NCI-H446 treated with DMSO at 0.1 percent for 48 hours (cell line): ENCODE measurements at places on chromosomes 3 and 15.

DNA sequence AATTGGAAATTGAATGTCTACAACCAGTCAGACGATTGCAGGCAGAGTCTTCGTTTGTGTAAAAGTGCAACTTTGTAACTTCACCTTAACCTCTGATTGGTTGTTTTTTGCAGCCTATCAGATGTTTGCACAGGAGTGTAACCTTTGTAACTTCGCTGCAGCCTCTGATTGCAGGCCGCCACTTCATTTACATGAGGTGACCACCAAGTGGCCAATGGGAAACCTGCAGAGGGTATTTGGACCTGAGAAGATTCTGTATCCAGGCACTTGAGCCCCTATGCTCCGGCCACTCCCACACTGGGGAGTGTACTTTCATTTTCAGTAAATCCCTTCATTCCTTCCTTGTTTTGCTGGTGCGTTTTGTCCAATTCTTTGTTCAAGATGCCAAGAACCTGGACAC lies 68.1 kb upstream of the PFN2 start:
- DNase-seq, result no peak

GRCh38 chr3:111285694-111286093 lies 214.1 kb downstream of the NECTIN3 start:
- DNase-seq, result no peak

- DNase-seq, result no peak
These were observed 47.4 kb upstream of the TPM1 start for GRCh38 chr15:62994975-62995681.

- no peak for DNase-seq
These were observed 27.1 kb upstream of the SKIL start for GRCh38 chr3:170330366-170330765.

DNA sequence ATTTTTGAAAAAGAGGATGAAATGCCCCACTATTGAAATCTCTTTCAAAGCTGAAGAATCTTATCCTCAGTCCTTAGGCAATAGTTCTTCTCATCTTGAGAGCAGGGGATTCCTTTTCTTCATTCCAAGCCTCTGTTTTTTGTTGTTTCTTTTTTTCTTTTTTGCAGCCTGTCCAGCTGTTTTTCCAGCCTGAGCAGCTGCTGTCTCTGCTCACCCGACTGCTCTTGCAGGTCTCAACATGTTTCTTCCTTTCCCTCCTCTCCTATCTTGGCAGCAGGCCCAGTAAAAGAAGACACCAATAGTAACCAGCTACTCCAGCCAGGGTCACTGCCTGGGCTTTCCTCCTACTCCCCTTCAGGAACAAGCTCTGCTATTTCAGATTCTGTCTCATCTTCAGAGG lies 23.8 kb downstream of the MEX3B start:
- DNase-seq, result peak; percentile 88

DNA sequence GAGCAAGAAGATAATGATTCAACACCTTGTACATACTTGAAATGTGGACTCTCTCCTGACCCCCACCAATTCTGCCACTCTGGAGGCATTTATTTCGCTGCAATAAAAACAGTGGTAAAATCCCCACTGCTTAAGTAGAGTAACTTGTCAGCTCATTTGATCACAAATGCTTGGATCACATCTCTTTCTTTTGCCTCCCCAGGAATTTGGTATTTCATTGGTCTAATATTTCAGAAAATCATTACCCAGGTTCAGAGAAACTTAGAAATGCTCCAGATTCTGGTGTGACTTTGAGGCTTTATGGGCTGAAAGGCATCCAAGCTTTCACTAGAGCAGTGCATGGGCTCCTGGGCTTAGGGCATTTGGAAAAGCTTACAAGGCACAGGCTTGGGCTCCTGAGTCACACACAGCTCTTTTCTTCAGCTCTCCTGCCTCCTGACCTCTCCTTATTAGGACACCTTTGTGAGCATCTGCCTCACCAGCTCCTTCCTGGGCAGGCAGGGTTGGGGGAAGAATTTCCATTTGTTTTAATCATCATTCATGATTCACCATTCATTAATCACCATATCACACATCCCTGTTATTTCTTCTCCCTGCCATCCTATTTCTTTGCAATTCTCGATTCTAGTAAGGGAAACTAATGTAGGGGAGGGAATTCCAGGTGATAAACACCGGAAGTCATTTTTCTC lies 22.5 kb downstream of the CDCP1 start:
- DNase-seq, result no peak

DNA sequence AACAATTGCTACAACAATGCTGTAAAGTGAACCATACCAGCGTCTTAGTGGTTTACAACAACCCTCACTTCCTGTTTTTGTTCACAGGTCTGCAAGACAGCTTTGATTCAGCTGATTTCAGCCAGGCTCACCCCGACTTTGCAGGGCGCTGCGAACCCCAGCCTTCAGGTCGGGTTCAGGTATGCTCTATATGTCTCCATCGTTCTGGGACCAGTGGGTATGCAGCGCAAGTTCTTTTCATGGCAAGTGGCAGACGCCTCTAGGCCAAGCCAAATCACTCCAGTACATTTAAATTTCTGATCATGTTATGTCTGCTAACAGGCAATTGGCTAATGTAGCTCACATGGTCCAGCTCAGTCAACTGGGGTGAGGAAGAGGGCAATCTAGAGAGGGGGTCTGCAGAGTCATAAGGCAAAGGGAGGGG lies 52.4 kb upstream of the RGMA start:
- no peak for DNase-seq

GRCh38 chr3:39814007-39814406 lies 4.6 kb downstream of the MYRIP start:
- DNase-seq, result no peak

GRCh38 chr15:94411285-94411684 lies 179.9 kb downstream of the MCTP2 start:
- DNase-seq, result no peak

GRCh38 chr3:123708531-123708930 lies 123.7 kb upstream of the HACD2 start:
- no peak for DNase-seq

- no peak for DNase-seq
These were observed 966 bp downstream of the MYO1E start for GRCh38 chr15:59371458-59372351.

GRCh38 chr15:78739206-78739605 lies 72.1 kb downstream of the ADAMTS7 start:
- DNase-seq, result no peak

- DNase-seq, result no peak
These were observed 93.7 kb downstream of the FBLN2 start for GRCh38 chr3:13642597-13642996.

- DNase-seq, result no peak
These were observed 54.0 kb downstream of the MBNL1 start for GRCh38 chr3:152322756-152323155.

GRCh38 chr3:16928386-16929132 lies 43.8 kb downstream of the PLCL2 start:
- DNase-seq, result no peak

- no peak for DNase-seq
These were observed 981.3 kb upstream of the ALCAM start for GRCh38 chr3:104385421-104385820.

DNA sequence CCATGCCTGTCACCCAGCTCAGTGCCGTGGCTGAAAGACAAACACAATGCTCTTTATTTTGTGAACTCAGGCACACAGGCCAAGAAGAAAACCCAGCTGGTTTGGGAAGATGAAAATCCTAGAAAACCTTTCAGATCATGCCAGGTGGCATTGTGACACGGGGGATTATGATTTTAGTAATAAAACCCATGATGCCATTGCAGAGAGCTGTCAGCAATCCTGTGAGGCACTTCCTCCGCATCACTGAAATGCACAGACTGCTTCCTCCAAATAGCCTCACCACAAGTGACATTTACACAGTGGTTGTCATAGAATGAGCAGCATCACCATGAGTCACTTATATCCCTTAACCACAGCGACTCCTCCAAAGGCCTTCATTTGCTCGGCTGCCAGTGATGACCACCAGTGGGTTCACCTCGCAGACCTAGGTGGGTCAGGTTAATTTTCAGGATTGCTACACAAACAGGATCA lies 22.7 kb downstream of the ABHD6 start:
- no peak for DNase-seq

- no peak for DNase-seq
These were observed 77.2 kb upstream of the SLITRK3 start for GRCh38 chr3:165273411-165273810.

GRCh38 chr15:22941179-22941578 lies 39.0 kb downstream of the CYFIP1 start:
- no peak for DNase-seq

GRCh38 chr15:27706300-27706699 lies 392.8 kb downstream of the OCA2 start:
- no peak for DNase-seq

DNA sequence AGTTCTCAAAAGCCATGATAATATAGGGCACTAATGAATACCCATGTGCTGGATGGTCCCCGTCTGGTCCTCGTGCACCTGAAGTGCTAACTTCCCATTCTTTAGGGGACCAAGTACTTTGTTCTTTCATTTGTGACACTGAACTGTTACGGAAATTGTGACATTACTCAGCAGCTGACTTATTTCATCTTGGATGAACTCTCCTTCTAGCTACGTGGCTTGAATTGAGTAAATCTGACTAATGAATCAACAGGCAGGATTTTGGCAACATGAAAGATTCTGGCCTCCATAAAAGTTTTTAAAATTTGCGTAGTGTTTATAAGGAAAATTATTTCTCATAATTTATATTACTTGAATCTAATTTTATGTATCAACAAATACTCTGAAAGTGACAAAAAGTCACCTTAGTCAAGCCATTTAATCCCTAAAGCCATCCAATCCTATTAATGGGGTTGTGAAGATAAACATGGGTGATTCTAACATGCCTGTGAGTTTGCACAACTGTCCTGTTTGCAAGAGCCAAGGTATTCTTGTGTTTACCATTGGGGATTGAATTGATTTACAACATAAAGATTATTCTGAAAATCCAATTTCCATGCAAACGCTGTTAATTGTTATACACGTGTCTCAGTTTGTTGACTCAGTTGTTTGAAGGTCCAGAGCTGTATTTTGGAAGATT lies 119.9 kb downstream of the AGBL1 start:
- DNase-seq, result no peak

DNA sequence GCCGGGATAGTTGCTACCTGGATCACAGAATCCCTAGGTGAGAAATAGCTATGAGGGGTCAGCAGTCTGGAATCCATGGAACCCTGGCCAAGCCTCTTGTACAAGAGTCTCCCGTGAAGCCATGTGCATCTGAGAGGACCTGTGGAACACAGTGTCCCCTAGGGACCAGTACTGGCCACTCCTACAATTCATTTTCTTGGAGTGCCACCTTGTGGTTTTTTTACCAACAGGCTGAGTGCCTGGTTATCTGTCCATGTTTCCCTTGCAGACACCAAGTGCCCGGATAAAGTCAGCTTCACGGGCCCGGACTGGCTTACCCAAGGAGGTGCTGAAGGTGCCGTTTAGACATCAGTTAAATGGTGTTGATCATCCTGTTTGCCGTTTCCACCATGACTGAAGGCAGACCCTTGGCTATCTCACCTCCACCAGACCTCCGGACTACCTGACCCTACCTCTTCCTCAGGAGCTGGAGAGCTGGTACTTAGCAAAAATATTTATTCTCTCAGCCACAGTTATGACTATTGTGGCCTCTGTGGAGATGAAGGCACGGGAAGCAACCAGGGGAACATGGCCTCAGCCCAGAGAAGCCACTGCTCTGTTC lies 93.9 kb downstream of the RBPMS2 start:
- peak; percentile 8 for DNase-seq

- no peak for DNase-seq
These were observed 60.9 kb downstream of the RPLP1 start for GRCh38 chr15:69513450-69513960.

DNA sequence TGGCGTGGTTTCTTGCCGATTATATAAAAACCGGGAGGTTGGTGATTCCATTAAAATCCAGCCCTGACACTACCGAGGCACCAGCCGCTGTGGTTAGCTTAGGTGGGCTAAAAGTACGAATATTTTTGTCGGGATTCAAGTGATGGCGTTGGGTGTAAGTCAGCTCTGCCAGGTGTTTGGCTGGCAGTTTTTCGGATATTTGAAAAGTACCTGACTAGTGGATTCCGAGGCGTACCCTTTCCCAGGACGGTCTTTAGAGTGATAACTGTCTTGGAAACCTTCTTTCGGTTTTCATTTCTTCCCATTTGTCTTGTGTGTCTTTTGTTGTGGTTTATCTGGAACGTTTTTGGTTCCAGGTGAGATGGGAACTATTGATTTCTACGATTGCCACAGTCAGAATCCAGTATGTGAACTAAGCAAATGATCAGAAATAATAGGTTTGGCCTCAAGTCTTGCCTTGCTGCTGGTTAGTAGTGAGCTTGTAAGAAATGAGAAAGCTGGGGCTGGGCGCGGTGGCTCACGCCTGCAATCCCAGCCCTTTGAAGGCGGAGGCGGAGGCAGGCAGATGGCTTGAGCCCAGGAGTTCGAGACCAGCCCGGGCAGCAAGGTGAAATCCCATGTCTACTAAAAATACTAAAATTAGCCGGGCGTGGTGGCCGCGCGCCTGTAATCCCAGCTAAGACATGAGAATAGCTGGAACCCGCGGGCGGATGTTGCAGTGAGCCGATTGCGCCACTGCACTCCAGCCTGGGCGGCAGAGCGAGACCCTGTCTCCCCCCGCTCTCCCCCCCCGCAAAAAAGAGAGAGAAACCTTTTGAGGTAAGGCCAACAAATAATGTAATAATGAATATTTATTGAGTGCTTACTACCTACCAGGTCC lies 1.4 kb downstream of the FYTTD1 start:
- no peak for DNase-seq

GRCh38 chr15:78195735-78196201 lies 38.6 kb downstream of the ACSBG1 start:
- DNase-seq, result no peak

DNA sequence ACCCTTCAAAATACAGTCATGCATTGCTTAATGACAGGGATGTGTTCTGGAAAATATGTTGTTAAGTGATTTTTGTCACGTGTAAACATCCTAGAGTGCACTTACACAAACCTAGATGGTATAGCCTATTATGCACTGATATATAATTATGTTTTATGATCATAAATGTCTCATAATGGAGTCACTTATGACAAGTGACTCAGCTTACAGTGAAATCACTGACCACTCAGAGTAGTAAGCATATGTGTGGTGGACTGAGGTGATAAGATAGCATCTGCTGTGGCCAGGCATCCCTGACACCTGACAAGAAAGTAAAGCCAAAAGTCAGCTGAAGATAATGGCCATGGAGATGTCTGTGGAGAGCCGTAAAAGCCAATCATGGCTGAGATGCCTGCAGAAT lies 5.4 kb downstream of the ACAD11 start:
- DNase-seq, result no peak

DNA sequence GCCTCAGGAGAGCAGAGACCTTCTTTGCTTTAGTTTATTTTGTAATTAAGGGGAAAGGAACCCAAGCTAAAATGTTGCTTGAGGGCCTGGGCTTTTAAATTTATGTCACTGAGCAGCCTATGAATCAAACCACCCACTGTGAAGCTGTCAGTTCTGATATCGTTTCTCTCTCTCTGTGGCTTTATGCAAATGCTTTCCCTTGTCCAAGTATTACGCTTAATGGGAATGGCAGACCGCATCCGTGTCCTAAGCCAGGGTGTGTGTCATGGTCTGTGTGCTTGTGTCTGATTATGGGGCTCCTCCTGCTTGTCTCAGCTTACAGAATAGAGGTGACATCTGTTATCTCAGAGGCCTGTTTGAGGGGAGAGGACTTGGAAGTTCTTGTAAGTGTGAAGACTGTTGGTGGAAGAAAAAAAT lies 82.4 kb downstream of the EBLN2 start:
- no peak for DNase-seq

GRCh38 chr15:82647835-82648256 lies 683 bp upstream of the CPEB1 start:
- no peak for DNase-seq

GRCh38 chr3:133271539-133271938 lies 128.3 kb upstream of the BFSP2 start:
- DNase-seq, result peak; percentile 54
